Stomach (tissue), 19 donors: ENCODE measurements at places on chromosomes 16 and 17.

GRCh38 chr17:68613739-68614298 is 12.7 kb upstream of the FAM20A start:
- peak; percentile 55 for DNase-seq

GRCh38 chr17:63635787-63636186 is 13.6 kb downstream of the MAP3K3 start:
- DNase-seq, result no peak

- DNase-seq, result peak; percentile 72
Observed at GRCh38 chr16:79400462-79401149, 199.9 kb downstream of the MAF start.

DNA sequence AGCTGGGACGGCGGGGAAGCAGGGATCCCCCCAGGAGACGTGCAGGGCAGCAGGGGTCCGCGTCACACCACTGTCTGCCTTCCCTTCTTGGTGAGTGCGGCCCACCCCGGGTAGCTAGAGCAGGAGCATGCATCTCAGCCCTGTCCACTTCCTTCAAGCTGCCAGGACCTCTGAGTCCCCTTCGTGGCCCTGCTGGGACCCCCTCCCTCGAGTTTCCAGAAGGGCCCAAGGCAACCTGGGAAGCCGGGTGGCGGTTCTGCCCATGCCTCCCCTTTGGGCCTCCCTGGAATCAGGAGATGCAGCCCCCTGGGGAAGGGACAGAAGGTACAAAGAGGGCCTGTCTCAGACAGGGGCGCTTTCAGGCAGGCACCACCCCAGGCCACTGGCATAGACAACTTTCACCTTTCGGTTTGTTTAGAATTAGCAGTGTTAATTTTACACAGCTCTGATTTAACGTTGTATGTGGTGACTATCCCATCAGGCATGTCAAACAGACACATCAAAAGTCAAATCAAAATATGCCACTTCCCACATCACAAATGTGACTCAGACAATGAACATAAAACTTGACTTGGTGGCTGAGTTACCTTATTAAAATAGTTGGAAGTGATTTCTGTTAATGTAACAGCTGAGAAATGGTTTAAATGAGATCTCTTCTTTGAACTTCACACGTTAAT is 94.5 kb upstream of the METRNL start:
- DNase-seq, result no peak

DNA sequence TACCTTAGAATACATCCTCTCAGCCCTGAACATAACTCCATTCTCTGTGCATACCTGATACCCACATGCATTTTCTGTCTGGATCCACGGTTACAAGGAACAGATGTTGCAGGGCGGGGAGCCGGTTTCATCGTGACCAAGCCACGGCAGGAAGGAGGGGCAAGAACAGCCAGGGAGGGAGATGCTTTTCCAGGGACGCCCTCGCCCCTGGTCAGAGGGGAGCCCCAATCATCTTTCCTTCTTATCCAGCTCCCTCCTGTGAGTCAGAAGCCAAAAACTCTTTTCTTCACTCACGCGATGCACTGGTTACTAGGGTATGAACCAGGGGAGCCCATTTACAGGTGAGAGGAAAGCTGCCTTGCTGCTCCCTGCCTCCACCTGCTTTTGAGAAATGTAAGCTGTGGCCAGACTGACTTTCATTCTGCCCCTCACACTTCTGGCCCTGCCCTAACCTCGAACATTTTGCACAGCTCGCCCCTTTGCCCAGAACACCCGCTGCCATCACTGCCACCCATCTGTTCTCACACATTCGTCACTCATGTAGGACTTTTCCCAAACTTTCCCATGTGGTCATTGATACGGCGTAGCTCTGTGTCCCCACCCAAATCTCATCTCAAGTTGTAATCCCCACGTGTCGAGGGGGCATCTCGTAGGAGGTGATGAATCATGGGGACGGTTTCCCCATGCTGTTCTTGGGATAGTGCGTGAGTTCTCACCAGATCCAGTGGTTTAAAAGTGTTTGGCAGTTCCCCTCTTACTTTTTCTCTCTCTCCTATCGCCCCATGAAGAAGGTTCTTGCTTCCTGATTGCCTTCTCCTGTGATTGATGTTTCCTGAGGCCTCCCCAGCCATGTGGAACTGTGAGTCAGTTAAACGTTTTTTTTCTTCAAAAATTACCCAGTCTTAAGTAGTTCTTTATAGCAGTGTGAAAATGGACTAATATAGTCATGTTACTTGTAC is 20.5 kb downstream of the FOXL1 start:
- DNase-seq, result no peak

- no peak for DNase-seq
Observed at GRCh38 chr17:59124665-59125064, 18.0 kb upstream of the TRIM37 start.

- peak; percentile 61 for DNase-seq
Observed at GRCh38 chr17:42980766-42981397, 517 bp downstream of the RUNDC1 start.

GRCh38 chr17:72837335-72837734 is 255.2 kb downstream of the SLC39A11 start:
- no peak for DNase-seq

- DNase-seq, result no peak
Observed at GRCh38 chr17:33942414-33942813, 312.7 kb upstream of the CCL2 start.

DNA sequence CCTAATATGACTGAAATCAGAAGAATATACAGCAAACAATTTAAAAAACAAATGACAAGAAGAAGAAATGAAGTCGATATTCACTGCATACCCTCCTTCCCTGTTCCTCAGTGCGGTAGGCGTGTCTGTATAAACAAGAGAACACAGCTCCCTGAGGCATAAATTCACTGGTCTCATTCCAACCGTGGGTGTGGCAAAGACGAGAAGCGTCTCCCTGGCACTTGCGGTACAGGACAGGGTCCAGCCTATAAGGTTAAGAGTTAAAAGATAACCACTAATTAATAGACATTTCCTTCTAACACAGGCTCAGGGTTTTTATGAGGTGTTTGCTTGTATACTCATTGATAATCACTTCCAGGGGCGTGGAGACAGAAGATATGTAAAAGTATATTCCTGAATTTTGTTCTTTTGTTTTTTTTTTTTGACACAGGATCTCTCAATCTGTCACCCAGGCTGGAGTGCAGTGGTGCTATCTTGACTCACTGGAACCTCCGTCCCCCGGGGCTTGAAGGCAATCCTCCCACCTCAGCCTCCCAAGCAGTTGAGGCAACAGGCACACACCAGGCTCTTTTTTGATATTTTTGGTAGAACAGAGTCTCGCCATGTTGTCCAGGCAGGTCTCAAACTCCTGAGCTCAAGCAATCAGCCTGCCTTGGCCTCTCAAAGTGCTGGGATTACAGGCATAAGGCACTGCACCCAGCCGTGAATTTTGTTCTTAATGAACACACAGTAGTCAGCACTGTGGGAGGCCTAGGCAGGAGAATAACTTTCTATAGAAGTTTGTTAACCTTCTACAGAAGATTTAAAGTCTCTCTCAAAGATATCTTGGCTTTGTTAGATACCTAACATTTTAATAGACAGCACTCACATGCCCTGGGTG is 59.1 kb upstream of the CLEC18B start:
- DNase-seq, result peak; percentile 82

- no peak for DNase-seq
Observed at GRCh38 chr17:43873091-43873490, 26.1 kb downstream of the CD300LG start.

GRCh38 chr16:2296661-2297505 is 29.0 kb upstream of the RNPS1 start:
- peak; percentile 51 for DNase-seq

GRCh38 chr17:66695098-66695497 is 139.8 kb upstream of the CACNG5 start:
- no peak for DNase-seq

DNA sequence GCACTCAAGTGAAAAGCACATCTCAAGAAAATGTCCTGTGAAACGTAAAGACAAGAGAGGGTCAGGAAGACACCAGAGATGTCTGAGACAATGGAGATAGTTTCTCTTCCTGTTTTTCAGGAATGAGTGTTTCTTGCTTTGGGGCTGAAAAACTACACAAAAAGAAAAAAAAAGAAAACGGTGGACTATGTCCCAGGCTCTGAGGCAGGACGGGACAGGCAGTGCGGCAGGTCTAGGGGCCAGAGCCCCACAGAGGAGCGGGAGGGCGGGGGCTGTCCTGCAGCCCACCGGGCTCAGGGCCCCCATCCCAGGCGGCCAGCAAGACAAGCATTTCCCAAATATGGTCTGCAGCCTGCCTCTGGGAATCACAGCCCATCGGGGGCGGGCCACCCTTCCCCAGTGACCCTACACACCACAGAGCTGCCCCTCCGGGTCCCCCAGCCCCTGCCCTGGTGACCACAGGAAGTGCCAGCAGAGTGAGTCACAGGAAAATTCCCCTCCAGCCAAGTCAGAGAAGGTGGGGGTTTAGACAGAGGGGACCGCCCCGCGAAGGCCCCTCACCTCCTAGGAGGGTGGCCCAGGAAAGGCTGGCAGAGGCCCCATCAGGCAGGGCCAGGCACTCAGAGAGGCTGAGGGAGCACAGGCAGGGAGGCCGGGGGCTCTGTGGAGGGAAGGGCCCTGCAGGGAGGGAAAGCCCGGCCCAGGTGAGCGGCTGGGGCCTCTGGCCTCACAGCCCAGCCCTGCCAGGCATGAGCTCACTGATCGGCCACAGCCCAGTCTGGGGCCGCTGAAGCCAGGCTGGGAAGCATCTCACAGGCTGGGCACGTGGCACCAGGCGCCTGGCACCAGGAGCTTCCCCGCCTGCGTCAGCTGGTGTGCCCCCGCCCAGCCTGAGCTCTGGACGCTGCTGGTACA is 6.3 kb downstream of the BCAR1 start:
- DNase-seq, result peak; percentile 96

DNA sequence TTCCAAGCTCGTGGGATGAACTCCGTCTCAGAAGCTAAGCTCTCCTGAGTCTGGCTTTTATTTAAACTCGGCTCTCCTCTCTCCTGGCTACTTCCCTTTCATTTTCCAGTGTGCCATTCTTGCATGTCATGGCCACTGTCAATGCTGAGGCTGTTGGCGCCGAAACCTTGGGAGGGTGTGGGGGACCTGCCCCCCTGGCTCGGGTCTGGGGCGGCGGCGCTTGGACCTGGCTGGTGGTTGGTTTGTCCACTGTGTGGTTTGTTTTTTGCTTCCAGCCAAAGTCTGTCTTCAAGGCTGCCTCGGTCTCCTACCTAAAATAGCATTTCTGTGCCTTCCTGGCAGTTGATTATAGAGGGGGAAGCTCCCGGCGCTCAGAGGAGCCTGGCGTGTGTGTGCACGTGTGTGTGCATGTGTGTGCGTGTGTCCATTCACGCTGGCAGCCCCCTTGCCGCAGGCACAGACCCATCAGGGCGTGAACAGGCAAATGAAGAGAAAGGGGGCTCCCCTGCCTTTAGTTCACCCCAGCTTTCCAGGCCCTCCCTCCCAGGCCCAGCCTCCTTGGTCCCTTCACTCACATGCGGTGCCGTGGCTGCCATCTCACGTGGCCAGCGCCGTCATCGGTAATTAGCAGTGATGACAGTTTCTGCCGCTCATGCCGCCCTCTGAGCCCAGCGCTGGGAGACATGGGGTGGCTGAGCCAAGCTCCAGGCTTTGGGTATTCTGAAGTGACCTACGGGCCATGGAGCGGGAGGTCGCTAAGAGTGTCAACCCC is 179.9 kb downstream of the SEC14L1 start:
- no peak for DNase-seq
